ENCODE measurements at places on chromosomes 4 and X.
A peak's percentile ranks its signal among the peaks of the same experiment; 100 is the strongest.

- no peak for DNase-seq
These were observed 31.0 kb downstream of the TMSB4X start for GRCh38 chrX:13005661-13006473.

GRCh38 chr4:185339941-185340340 is 55.8 kb downstream of the LRP2BP start:
- DNase-seq = no peak

- no peak for DNase-seq
These were observed 6.4 kb downstream of the PITX2 start for GRCh38 chr4:110616238-110617074.

DNA sequence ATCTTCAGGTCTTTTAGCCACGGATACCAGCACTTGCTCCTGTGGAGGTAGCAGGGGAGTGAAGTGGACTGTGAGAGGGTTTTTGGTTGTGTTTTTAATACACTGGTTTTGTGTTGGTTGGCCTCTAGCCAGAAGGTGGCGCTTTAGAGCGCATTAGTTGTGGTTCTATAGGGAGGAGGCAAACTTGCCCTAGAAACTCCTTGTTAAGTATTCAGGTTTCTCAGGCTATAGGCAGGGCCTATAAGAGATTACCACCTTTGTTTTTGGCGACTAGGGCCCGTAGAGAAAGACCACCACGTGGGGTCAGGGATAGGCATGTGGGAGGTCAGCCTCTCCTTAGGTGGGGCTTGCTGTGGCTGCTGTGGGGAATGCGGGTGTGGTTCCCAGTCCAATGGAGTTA is 221.6 kb upstream of the SPANXN4 start:
- DNase-seq = no peak

GRCh38 chr4:137367620-137368019 is 164.7 kb downstream of the PCDH18 start:
- DNase-seq = no peak

GRCh38 chrX:107673431-107673830 is 45.1 kb downstream of the PRPS1 start:
- no peak for DNase-seq

- DNase-seq = no peak
These were observed 667.4 kb upstream of the NDST4 start for GRCh38 chr4:115780835-115781234.

DNA sequence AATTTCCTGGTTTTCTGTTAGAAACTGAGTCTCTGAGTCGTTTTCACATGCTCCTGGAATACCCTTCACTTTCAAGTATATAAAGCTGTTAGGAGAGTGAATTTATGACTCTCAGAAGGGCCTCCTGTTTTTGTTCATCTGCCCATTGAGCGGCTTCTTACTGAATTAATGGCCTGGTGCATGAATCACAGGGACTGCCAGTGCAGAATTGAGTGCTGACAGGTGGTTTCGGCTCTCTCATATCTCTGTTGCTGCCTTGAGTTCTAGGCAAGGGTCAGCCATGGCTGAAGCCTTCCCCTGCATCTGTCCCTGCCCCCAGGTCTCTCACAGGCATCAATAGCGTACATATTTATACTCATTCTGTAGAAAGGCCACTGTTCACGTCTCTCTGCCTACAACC is 22.7 kb upstream of the SEPSECS start:
- no peak for DNase-seq

DNA sequence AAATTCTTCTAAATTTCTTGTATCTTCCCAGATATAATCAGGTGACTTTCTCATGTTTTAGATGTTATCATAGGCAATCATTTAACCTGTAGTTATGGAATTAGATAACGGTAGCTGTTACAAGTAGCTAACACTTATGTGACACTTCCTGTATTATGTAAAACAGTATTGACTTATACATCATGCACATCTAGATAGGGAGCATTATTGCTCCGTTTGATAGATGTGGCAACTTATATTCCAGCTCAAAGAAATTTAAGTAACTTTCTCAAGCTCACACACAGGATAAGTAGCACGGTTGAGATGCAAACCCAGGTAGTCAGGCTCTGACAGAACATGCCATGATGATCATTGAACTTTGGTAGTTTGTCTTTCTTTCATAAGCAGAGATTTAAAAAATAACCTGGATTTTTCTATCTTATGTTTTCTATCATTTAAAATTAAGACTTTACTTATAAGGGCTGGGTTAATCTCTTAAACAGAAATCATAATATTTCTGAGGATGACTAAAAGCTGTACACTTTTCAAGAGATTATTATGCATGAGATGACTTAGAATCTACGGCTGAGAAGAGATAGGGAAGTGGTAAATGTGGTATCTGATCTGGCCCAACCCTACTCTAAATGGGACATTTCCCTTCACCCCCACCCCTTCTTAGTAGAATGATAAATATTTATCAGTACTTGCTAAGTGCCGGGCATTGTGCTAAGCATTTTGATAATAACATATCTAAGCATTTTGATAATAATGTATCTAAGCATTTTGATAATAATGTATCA is 69.1 kb upstream of the HPGD start:
- DNase-seq = peak; percentile 13

GRCh38 chr4:53205970-53206369 is 159.9 kb downstream of the SCFD2 start:
- no peak for DNase-seq
